ENCODE measurements at places on chromosomes 3 and 15.
A peak's percentile ranks its signal among the peaks of the same experiment; 100 is the strongest.

- DNase-seq: no peak
Measured at GRCh38 chr3:52174896-52175295, 20.7 kb upstream of the POC1A start.

DNA sequence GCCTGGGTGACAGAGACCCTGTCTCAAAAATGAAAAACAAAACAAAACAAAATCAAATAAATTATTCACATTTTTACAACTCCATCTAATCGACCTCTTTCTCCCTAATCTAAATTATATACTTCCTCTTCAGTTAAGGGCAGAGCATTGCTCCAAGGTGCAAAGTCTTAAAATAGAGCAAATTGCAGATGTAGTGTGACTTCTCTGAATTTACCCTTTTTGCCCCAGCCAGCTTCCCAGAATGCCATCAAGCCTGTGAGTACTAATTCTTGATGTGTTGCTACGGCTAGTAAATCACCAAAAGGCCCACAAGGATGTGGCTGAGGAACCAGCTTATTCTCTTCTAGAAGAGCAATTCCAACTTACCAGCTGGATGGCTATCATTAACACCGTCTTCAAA, 53.4 kb upstream of the PPIB start:
- no peak for DNase-seq

DNA sequence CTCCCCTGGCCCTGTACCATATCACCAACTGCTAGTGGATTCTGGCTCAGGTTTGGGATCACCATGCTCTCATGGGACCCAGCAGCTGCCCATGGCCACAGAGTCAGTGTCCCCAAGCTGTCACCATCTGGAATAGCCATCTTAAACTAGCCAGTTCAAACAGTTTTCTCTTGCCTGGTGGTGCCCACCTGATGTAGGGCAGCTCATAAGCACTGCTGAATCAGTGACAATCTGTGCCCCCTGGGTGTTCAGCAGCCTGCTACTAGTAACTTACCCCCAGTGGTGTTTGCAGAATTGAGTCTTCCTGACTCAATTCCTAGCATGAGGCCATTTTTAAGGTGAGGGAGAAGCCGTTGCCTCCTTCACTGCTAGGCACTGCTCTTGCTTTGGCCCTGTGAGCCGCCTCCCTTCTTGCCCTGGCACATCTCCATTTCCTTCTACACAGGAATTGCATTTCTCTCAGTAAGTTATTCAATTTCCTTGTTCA, 7.9 kb downstream of the RPSA start:
- DNase-seq: no peak

GRCh38 chr3:49007771-49008528, 759 bp downstream of the WDR6 start:
- peak; percentile 69 for DNase-seq

DNA sequence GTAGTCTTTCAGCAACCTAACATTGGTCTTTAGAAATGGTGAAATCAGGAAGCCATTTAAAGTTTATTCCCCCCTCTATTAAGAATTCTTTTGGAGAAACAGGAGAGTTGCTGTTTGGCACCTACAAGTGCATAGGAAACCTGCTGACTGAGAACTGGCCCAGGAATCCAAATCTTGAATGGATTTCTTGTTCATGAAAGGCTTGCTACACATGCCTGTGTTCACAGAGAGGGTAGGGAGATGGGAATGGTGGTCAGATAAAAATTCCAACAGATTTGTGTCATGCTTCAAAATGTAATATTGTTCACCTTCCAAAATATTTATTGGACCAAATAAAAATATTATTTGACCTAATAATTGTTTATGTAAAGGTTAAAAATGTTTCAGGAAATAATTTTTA, 24.2 kb upstream of the ZPLD1 start:
- DNase-seq: no peak

DNA sequence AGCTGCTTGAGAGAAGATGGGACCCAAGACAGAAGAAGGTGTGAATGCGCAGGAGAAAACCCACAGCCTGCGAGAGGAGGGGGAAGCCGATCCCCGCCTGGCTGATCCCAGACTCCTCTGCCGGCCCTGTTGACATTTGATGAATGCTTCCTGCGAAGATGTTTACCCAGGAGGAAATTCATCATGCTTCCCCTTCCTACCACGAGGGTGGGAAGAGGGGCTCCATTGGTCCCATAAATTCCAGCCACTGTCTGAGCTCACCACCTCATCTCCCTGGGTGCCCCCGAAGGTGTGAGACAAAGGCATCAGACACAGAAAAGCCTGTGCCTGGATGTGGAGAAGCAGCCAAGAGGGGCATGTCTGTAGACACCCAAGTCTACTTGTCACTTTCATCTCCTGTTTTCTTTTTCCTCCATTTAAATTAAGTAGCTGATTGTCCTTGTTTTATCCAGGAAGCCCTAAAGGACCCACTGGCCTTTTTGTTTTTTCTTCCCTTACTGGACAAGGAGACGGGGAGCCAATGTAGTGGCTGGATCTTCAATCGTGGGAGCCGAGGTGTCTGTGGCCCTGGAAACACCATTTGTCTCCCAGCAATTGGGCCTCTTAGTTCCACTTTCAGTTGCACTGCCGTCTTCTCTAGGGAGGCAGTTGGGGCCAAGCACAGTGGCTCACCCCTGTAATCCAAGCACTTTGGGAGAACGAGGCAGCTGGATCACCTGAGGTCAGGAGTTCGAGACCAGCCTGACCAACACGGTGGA, 95.3 kb upstream of the HES1 start:
- no peak for DNase-seq

DNA sequence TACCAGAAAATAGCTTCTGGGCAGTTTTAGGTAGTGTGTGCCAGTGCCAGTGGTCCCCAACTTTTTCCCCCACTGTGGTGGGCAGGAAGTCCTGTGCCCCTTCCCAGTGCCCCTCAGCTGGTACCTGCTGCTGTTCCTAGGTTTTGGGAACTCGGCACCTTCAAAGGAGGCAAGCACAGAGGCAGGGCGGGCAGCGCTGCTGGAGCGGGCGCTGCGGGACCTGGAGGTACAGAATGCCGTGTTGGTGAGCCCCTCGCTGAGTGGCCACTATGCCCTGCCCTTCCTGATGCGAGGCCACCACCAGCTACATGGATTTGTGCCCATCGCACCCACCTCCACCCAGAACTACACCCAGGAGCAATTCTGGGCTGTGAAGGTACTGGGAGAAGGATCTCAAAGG, 3.1 kb upstream of the ACY1 start:
- no peak for DNase-seq

DNA sequence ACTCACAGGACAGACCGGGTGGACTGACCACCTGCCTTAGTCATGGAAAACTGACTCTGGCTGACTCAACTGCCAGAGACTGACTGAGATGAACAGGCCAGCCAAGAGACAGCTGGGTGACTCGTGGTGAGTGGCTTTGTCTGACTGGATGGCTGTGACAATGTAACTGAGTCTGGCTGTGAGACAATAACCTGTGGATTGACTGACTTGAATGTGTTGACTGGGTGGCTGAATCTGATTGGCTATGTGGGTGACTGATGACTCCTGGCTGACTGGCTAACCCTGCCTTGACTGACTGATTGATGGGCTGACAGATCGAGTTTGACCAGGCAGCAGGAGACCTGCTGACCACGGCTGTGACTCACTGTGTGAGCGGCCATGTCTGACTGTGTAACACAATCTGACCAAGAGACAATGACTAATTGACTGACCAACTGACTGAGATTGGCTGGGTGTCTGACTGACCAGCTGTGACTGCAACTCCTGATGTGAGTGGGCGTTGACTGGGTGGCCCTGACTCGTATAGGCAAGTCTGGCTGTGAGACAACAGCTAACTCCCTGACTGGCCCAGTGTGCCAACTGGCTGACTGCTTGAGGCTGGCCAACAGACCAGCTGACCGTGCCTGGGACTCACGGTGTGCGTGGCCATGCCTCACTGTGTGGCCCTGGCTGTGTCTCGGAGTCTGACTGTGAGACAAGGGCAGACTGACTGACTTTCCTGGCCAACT, 509.1 kb downstream of the SHQ1 start:
- DNase-seq: peak; percentile 48

Measured in nucleus accumbens (tissue), 56 donors.